ENCODE measurements at places on chromosomes 1 and 21. TPM values are rescaled to one million over a fixed set of nuclear protein-coding genes. Genes with fewer than 3 reads are reported as not detected.

The KISS1 gene
- total RNA-seq = 8.8 TPM

The CD52 gene
- 1.2 TPM for total RNA-seq

The ADAMTSL4 gene
- total RNA-seq = 0.46 TPM

The NBPF10 gene
- total RNA-seq = 1.4 TPM

DNA sequence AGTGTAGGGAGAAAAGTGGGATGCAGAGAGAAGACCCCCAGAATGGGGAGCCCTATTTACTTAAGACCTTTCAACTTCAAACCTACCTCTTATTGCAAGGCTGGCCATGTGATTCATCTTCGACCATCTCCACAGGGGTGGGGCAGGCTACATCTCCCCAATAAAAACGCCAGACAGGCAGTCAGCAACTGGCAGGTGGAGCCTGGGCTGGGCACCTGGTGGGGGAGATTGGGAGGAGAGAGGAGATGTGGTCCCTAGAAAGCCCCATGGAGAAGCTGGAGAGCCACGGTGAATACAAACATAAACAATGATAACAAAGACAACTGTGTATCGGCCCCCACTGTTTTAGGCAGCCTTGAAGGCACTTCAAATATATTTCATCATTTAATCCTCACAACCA is 336.7 kb upstream of the PROX1 start:
- no peak for DNase-seq

DNA sequence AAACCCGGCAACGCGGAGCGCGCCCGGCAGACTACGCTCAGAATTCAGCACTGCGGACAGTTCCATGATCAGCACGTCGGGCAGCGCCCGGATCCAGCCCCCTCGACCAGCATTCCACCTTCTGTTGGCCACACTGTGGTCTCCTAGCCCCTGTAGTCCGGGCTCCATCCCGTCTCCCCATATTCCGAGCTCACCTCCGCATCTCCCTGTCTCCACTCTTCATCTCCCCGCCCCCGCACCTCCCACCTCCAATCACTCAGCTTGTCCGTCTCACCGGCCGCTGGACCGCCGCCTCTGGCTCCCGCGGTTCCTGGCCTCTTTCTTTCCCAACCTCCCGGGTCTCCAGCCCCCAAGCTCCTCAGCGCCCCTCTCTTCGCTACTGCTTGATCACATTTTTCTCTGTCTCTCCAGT is 500 bp downstream of the EPHA10 start:
- DNase-seq = no peak

DNA sequence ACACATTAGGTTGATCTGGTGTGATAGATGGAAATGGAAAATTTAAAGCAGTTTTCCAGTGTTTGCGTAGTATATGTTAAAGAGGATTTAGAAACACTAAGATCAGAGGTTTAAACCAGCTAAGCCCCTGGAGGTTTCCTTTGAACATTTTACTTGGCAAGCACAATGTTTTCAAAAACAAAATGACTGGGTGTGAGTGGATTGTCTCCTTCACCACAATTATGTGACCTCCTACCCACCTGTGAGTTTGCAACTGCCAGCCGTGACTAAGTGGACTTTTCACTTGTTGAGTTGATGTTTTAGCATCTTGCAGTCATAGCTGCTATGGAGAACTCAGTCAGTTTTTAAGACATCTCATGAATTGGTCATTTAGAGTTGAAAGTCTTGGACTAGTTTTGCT is 4.7 kb downstream of the CCDC190 start:
- peak; percentile 97 for DNase-seq

Measured in kidney epithelial cell (primary cell).